NCI-H187 treated with DMSO at 0.1 percent for 48 hours (cell line): ENCODE measurements at places on chromosomes 6 and 20.

DNA sequence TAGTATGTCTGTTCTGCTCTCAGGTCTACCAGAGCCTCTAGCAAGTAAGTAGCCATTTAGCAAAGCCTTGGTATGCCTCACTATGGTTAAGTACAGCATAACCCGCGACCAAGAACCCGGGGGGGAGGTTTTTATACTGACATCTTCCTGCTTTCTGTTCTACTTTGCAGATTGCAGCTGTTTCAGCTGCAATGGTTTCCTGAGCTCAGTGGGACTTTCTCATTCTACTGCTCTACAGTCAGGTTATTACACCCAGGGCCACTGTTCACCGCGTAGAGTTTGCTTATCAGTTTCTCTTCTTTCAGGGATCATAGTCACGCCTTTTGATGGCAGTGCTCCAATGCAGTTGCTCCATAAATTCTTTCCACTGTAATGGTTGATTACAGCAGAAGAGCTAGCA, 631.3 kb downstream of the TFAP2A start:
- DNase-seq = no peak

GRCh38 chr6:150272264-150272975, 96.4 kb upstream of the IYD start:
- no peak for DNase-seq

- DNase-seq = no peak
Measured at GRCh38 chr6:154127657-154128056, 88.6 kb downstream of the OPRM1 start.

DNA sequence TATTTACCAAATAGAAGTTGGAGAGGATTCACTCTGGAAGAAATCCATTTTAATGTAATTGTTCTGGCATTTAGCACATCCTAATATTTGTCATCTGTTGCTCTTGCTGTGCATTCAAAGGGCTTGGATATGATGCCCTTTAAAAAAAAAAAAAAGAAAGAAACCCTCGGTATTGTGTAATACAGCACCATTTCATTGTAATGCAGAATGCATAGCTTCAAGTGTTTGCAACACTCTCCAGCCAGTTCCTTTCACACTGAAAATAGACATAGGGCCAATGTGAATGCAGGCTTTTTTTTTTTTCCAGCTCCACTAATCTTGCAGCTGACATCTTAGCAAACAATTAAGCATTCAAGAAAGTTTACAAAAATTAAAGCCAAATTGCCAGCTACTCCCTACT, 197.4 kb upstream of the POU3F2 start:
- no peak for DNase-seq

GRCh38 chr20:1423625-1424106, 30.8 kb upstream of the FKBP1A start:
- no peak for DNase-seq

DNA sequence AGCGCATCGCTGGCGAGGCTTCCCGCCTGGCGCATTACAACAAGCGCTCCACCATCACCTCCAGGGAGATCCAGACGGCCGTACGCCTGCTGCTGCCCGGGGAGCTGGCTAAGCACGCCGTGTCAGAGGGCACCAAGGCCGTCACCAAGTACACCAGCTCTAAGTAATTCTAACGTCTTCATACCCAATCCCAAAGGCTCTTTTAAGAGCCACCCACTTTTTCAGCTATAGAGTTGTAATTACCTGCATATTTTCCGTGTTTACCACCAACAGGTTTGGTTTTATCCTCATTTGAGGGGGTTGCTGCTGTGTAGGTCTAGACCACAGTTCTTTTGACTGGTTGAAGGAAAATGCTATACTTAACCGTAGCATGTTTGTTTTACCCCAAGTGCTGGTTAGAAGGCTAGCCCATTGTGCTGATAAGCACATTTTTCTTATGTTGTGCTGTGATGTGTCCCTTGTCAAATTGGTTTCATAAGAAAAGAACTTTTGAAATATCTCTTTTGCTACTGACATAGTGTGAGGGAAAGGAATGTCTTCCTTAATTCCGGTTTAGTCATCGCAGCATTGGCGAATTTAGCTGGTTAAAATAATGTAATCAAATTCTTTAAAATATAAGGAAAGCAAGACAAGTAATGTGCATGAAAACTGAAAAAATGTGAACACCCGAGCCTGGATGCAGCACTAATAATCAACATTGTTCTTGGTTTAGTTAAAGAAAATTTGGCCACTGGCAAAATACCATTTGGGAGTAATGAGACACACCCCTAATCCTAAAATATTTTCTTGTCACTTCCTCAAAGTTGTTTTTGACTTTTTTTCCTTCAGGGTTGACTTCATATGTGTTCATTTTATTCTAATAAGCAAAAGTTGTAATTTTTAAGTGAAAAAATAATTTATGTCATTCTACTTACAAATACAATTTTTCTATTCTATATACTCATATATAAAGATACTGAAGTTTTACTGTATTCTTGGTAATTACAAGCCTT, 112.8 kb downstream of the HFE start:
- DNase-seq = no peak
